Natural killer cell (primary cell): ENCODE measurements at places on chromosomes 13 and 19. TPM values are rescaled to one million over a fixed set of nuclear protein-coding genes. Genes with fewer than 3 reads are reported as not detected.

- peaks cover under 1% of the 10 kb centered on the region for H3K27me3 ChIP-seq
- no peak for DNase-seq
- H3K27ac ChIP-seq: no peak overlapping the region
These were observed 6.1 kb upstream of the FXYD3 start for GRCh38 chr19:35109395-35110112.

- no peaks in the 10 kb centered on the region for H3K4me1 ChIP-seq
- no peak overlapping the region for H3K4me3 ChIP-seq
- H3K27ac ChIP-seq: no peak overlapping the region
- H3K27me3 ChIP-seq: peaks cover 2% of the 10 kb centered on the region
- no peaks in the 10 kb centered on the region for H3K36me3 ChIP-seq
These were observed 9.9 kb downstream of the PLPP2 start for GRCh38 chr19:281156-281853.

DNA sequence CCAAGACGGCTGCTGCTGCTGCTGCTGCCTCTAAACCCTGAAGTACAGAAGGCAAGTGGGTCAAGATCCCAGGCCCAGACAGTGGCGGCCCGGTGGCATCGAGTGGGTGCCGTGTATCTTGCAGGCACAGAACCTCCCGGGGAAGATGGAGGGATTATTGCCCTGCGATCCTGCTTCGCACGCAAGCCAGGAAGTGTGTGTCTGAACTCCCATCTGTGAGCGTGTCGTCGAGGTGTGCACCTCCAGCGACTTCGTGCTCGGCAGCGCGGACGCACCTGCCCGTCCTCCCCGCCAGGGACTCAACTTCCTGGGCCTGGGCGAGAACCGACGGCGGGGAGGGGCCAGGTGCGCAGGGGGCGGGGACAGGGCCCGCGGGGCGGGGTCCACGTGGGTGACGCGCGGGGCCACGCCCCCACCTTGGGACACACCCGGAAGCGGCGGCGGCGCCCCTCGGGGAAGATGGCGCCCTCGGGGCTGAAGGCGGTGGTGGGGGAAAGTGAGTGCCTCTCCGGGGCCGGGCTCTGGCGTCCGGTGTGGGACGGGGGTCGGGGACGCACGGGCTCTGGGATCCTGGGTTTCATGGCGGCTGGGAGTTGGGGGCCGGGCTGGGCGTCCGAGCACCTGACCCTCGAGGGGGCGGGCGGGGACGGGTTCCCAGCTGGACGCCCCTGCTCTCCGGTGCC is at the start of gene STXBP2:
TSS of gene STXBP2 (plus strand) at position 420 of the 683 bp plus-strand sequence. CDS start at position 460, 40 bp downstream.
- H3K4me3 ChIP-seq: peak within 1 kb of the TSS; percentile 78
- no peaks in the 10 kb centered on the region for H3K27me3 ChIP-seq
- H3K27ac ChIP-seq: peak within 1 kb of the TSS; percentile 96
- peak; percentile 90 for DNase-seq
- peaks cover 4% of the 10 kb centered on the region for H3K36me3 ChIP-seq

GRCh38 chr19:50460161-50460765 is 16.0 kb upstream of the EMC10 start:
- no peaks in the 10 kb centered on the region for H3K27me3 ChIP-seq
- H3K27ac ChIP-seq: peak overlapping the region; percentile 49
- no peak overlapping the region for H3K4me3 ChIP-seq
- DNase-seq: no peak
- H3K4me1 ChIP-seq: peaks cover 11% of the 10 kb centered on the region

Gene DCT
- 0.75 TPM for total RNA-seq
